ENCODE measurements at places on chromosomes 7 and 10.

DNA sequence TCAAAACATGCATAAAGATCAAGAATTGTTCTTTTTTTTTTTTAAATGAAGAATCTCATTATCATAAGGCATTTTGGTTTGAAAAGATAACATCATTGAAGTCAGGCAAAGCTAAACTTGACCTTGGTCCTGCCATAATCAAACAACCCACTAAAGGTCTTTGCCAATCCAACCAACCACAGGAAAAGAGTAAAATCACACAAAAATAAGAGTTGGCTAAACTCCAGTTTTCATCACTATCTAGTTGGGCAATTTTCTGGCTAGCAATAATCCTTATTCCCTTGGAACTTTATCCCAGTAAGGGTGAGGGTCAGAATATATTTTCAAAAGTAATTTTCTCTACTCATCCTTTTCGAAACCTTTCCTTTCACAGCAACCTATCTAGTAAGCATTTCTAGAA, 62.4 kb downstream of the HIBADH start:
- DNase-seq, result no peak

- DNase-seq, result no peak
Measured at GRCh38 chr7:157122800-157123495, 15.8 kb upstream of the UBE3C start.

- DNase-seq, result no peak
Measured at GRCh38 chr7:104048055-104048454, 58.6 kb upstream of the RELN start.

- no peak for DNase-seq
Measured at GRCh38 chr7:119465798-119466305, 807.1 kb upstream of the KCND2 start.

- no peak for DNase-seq
Measured at GRCh38 chr10:48507933-48508790, 96.7 kb downstream of the ARHGAP22 start.

DNA sequence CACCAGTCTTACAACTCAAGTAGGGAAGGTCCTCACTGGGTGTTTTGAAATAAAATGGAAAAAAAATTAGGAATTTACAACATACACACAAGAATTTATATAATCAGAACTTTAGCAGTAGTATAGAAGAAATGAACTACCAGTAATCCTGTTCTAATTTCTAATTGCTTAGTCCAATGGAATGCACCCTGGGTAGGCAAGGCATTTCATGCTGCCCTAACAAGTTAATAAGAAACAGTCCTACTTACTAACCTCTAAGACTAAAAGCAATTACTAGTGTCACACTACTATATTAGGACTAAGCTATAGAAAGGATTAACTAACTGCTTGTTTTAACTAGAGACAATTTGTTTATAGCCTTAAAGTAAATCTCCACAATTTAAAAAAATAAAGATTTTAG, 158.1 kb downstream of the BTAF1 start:
- DNase-seq, result no peak

GRCh38 chr7:118057404-118057803, 126.6 kb upstream of the LSM8 start:
- DNase-seq, result no peak

- no peak for DNase-seq
Measured at GRCh38 chr10:114957673-114958072, 19.7 kb downstream of the TRUB1 start.

DNA sequence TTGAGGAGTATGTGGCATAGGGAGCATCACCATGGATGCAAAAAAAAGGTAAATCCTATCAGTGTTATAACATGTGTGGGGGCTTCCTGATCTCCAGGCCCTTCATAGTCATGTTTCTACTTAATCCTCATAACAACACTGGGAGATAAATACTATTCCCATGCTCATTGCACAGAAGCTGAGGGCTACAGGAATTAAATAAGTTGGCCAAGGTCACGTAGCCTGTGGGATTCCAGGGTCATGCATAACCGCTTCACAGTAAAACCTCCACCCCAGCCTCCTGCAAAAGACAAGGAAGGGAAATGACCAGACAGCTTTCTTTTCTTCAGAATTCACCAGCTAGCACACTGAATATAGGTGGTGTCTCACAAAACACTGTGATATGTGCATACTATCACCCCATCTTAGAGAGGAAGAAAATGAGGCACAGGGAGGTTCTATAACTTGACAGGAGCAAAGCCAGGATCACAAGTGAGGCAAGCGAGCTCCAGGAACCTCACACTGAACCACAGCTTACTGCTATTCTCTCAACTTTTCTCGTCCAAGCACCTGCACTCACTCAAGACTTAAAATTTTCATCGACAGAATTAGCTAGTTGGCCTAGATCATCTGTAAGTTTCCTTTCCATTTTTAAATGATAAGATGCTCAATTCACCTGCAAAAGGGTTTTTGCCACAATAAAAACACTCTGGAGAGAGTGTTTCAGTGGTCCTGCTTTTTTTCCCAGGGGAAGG, 13.4 kb downstream of the JAZF1 start:
- DNase-seq, result no peak

GRCh38 chr10:129770286-129770685, 193.8 kb downstream of the EBF3 start:
- no peak for DNase-seq

GRCh38 chr10:24340883-24341282, 131.9 kb downstream of the KIAA1217 start:
- DNase-seq, result no peak

GRCh38 chr7:25879799-25880198, 272.2 kb upstream of the NFE2L3 start:
- no peak for DNase-seq

DNA sequence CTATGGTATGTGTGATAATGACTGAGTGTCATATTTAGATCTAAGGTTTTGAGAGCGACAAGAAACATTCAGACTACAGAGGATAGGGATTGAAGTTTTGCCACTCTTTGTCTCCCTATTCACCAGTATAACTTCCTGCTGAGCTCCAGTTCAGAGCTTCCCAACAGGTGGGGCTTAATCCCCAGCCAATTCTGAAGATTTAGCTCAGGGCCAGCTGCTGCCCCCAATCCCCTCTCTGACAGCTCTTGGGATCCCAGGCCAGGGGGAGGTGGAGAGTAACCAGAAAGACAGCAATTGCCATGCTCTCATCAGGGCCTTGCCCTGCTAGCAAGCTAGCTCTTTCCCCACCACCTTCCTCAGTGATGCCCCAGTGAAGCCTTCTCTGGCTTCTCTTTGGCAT, 57.8 kb downstream of the TRIL start:
- DNase-seq, result no peak

DNA sequence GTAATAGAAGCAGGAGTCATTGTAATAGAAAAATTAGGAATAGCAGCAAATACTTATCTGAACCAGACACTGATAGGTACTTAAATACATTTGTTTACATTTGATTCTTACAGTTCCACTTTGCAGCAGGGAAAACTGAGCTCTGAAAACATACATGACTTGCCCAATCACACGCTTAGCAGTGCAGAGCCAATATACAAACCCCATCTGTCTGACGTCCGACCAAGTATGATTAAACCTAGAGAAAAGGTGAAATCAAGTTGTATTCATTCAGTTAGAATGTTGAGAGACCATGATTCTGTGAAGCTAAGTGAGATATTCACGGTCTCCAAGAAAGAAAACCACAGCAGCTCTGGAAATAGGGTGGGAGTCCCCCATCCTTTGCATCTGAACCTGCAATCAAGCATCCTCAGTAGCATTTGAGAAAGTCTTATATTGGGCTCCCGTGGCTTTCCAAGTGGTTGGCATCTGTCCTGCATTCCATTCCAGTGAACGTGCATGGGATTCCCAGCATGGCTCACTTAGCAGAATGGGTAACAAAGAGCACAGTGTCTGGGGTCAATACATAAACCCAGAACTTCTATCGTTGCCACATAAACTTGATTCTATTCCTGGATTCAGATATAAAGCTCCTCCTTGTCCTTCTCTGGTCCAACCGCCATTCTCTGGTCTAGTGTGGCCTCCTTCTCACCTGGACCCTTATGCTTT, 148.7 kb upstream of the RSU1 start:
- DNase-seq, result no peak

- DNase-seq, result no peak
Measured at GRCh38 chr7:44689427-44689826, 59.2 kb upstream of the ZMIZ2 start.

DNA sequence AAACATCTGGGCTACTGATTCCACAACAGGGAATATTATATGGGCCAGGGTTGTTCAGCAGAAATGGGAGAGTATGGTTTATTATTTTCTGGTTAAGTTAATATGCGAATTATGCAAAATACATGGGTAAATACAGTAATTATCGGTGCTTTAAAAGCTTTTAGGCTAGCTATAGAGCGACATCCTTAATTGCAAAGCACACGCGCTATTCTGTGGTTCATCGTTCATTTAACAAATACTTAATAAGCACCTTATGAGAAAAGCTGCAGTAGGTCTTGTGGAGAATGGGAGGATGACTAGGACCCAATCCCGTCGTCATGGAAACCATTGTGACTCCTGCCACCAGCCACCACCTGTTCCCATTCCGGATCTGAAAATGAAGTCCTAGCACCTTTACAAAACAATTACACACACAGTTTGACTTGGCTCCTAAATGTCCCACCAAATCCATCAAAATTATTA, 623 bp upstream of the CEP41 start:
- DNase-seq, result peak; percentile 78

GRCh38 chr10:70367195-70367796, 15.1 kb downstream of the LRRC20 start:
- DNase-seq, result no peak

GRCh38 chr7:115068220-115068619, 146.3 kb downstream of the MDFIC start:
- DNase-seq, result no peak

All from NCI-H2107 (cell line).